ENCODE measurements at places on chromosomes 11 and 22. TPM values are rescaled to one million over a fixed set of nuclear protein-coding genes. Genes with fewer than 3 reads are reported as not detected.

DNA sequence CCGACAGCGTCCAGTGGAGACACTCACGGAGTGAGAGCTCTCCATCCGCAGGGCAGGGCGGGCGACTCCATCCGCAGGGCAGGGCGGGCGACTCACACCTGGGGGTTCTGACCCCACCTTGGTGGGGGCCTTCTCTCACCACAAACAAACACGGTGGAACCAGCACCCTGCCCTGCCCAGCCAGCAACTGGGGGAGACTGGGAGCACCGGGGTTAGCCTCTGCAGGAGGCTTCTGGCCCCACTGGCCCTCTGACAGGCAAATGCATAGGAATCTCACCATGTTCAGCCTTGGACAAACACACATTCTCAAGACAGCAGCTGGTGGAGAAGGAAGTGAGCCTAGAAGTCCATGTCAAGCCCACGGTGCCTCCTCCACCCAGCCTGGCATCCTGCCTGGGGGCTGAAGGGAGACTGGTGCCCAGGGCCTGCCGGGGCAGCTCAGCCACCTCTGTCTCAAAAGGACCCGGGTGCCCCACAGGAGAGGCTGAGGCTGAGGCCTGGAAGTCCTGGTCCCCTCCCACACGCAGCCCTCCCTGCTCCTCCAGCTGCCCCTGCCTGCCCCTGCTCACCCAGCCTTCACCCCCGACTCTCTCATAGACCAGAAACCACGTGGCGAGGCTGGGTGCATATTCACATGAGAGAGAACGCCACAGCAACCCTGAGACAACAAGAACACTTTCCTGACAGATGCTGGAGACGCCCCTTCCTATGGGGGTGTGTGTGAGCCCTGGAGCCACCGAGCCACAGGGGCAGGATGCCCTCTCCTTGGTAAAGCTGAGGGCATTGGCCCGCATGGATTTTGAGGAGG, 98.4 kb upstream of the B3GAT1 start:
- DNase-seq = no peak

The SLC22A25 gene
- 0.18 TPM for total RNA-seq

The CFL1 gene
- 458 TPM for total RNA-seq

The KBTBD3 gene
- total RNA-seq = 1.7 TPM

DNA sequence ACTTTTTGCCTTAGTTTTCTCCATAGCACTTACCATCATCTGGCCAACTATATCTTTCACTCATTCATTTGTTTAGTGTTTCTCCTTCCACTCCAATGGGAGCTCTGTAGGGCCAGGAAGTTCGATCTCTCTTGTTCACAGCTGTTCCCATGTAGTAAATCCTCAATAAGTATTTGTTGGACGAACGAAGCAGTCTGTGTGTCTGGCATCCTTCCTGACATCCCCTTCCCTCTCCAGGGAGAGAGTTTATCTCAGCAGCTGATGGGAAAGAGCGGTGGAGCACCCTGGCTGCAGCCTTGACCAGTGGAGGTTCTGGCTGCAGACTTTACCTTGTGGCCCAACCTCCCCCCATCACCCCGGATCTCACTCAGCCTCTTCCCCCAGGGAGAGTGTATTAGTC, 141.7 kb downstream of the CHST1 start:
- DNase-seq = no peak

Data from HepG2 (cell line).